ENCODE measurements at places on chromosomes 4 and X. TPM values are rescaled to one million over a fixed set of nuclear protein-coding genes. Genes with fewer than 3 reads are reported as not detected.

DNA sequence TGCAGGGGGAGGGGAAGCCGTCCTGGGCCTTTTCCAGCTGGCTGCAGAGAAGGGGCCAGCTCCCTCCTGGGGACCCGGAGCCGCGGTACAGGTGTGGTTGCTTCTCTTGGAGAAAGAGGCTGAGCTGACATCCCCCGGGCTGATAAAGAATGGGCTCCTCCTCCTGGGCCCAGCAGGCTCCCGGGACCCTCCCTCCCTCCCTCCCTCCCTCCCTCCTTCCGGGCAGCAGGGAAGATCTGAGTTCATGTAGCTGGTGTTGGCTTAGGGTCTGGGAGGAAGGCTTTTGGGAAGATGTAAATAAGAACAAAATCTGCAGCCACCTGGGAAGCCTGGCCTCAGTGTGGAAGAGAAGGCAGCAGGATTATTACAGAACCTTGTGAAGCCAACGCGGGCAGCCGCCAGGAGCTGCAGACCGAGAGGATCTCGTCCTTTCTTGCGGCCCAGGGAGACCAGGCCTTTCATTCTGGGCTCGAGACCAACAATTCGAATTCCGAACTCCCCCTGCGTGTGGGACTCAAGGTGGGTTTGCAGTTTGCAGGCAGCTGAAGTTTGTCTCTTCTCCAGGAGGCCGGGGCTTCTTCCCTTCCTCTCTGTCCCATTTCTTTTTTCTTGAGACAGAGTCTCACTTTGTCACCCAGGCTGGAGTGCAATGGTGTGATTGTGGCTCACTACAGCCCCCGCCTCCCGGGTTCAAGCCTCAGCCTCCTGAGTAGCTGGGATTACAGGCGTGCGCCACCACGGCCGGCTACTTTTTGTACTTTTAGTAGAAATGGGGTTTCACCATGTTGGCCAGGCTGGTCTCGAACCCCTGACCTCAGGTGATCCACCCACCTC lies at the start of gene PLCXD1:
TSS of gene PLCXD1 (plus strand) at position 216 of the 834 bp plus-strand sequence. CDS start 2,807 bp downstream, outside the sequence.
- no peak for DNase-seq

DNA sequence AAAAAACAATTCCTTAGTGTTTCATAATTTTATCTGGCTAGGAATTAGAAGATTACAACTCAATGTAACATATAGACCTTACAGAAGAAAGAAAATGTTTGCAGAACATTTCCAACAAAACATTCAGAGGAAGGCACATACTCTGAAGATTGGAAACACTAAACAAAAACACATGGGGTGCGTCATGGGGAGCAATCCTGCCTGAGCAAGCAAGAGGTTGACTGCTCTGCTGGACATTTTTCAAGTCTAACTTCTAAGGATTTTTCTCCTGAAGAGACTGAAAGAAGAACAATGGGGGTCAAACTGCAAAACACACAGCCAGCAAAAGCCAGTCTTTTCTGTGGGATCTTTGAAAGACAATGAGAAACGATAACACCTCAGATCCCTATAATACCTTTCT lies 182.8 kb downstream of the GUCY2F start:
- DNase-seq = no peak

DNA sequence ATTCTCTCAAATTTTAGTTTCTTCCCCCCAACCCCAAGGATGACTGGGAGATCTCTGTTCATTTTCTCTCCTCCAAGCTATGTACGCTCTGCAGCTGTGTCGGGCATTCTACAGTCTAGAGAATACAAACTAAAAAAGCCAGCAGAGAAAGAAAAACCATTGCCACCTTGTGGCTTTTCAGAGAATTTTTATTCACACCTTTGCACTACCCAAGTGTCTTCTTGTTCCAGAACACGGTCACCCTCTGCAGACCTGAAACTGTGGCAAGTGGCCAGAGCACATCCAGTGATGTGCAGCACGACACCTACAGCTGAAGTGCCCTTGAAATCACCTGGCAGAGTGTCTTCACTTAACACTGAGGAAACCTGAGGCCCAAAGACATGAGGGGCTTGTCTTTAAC lies 68.6 kb downstream of the CHST7 start:
- DNase-seq = peak; percentile 32

GRCh38 chr4:153634738-153635353 lies 49.2 kb upstream of the TLR2 start:
- DNase-seq = no peak

GRCh38 chrX:47566841-47567240 lies 5.8 kb downstream of the ARAF start:
- DNase-seq = no peak

GRCh38 chr4:88573995-88574394 lies 18.3 kb upstream of the HERC3 start:
- DNase-seq = no peak

- DNase-seq = no peak
Observed at GRCh38 chrX:46234775-46235174, 310.4 kb downstream of the ZNF674 start.

DNA sequence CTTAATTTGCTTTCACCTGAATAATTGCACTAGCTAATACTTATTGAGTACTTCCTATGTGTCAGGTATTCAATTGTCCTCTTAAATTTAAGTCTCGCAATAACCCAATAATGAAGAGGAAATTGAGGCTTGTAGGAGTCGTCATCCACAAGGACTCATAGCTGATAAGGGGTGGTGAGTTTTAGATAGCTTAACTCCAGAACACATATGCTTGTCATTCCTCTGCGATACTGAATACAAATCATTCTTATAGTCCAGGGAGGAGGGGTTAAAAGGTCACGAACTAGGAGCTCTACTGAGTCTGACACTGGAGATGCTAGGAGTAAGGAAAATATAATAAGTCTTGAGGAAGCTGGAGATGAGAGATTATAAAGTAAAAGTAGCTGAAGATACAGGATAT lies 1.4 kb upstream of the PACRGL start:
- no peak for DNase-seq

GRCh38 chr4:150960818-150961217 lies 54.3 kb downstream of the LRBA start:
- peak; percentile 10 for DNase-seq

DNA sequence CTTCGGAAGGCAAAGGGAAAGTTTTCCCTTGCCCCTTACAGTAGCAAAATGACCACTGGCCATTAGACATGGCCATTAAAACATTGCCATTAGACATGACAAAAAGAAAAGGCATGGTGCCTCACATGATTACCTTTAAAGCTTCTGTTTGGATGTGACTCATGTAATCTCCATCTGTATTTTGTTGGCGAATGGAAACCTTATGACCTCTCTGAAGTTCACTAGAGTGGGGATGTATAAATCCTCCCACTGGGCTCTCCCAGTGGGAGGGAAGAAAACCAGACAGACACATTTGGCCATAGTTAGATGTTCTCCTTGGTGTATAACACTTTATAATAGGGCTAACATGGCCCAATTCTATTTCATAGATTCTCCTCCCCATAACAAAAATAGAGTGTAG lies 152.6 kb downstream of the MAGEB17 start:
- peak; percentile 55 for DNase-seq

DNA sequence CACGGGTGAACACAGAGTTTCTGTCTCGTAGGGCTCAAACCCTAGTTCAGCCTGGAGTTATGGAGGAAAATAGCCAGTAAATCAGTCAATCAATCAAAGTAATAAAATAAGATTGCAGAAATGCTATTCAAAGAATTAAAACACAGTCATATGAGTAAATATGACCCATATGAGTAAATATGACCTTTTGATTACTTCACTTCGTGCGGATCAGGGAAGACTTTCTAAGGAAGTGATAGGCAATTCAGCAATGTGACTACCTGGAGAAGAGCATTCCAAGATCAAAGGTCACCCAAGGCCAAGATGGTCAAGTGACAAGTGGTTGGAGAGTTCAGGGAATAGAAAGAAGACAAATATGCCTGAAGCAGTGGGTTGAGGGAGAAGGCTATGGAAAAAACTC lies 722.6 kb downstream of the ADGRL3 start:
- no peak for DNase-seq

- no peak for DNase-seq
Observed at GRCh38 chr4:112289407-112290253, 3.9 kb upstream of the TIFA start.

DNA sequence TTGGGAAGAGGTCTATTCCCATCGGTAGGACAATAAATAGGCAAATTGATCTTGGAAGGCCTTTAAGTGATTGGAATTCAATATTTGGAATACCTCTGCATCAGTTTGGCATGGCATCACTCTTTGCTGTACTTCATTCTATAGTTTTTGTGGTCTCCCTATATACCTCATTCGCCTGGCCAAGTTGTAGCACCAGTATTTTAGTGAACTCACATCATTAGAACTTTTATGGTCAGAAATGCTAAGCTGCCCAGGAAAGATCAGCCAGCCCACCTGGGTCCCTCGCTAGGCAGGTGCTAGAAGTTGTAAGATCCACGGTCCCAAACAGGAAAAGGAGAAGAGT lies 40.3 kb downstream of the ZCCHC13 start:
- no peak for DNase-seq

Gene CWH43
- not detected for total RNA-seq

Gene LPAR4
- not detected for total RNA-seq

Gene GNL3L
- 14.4 TPM for total RNA-seq

Gene HPGDS
- total RNA-seq = not detected

Gene DUSP21
- total RNA-seq = not detected

Gene PLXNB3
- total RNA-seq = 1.7 TPM

Gene MID1
- total RNA-seq = 12.5 TPM

Gene INTS12
- total RNA-seq = 9.6 TPM
